ENCODE measurements at places on chromosomes 3 and 15. TPM values are rescaled to one million over a fixed set of nuclear protein-coding genes. Genes with fewer than 3 reads are reported as not detected.

SSUH2 gene
- 0.49 TPM for total RNA-seq

BCHE gene
- 1.9 TPM for total RNA-seq

HGD gene
- not detected for total RNA-seq

DNA sequence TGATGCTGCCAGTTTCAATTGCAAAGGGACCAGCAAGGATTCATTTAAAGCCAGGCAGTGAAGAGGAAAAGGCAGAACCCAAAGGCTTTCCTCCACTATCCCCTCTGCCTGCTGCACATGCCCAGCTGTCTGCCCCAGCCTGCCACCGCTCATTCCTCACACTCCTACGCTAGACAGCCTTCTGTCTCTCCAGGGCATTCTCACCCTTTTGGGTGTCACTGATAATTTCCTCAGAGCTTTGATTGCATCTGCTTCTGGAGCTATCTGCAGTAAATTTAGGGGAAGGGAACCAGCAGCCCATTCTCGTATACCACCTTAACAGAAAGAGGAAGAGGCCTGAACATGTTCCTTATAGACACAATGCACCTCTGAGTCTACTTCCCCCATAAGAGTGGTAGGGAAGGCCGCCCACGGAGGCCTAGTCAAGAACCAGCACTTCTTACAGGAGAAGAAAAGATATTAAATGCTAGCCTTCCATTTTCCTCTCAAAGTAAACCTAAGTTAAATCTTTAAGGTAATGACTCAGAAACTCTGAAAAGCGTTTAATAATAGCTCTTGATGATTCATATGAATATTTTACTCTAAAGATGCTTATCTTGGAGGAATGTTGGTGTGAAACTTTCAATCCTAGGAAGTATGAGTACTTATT, 20.9 kb downstream of the NUDT16 start:
- H3K27me3 ChIP-seq = no peaks in the 10 kb centered on the region
- H3K4me1 ChIP-seq = no peaks in the 10 kb centered on the region
- H3K36me3 ChIP-seq = no peaks in the 10 kb centered on the region
- no peak overlapping the region for H3K4me3 ChIP-seq
- no peak for DNase-seq

GRCh38 chr15:79403501-79403900, 28.6 kb upstream of the MINAR1 start:
- no peak overlapping the region for H3K27ac ChIP-seq
- H3K4me1 ChIP-seq = no peaks in the 10 kb centered on the region
- no peaks in the 10 kb centered on the region for H3K36me3 ChIP-seq
- no peak overlapping the region for H3K4me3 ChIP-seq

GRCh38 chr15:90131848-90132247, 29.6 kb upstream of the IDH2 start:
- no peak for DNase-seq
- H3K4me3 ChIP-seq = no peak overlapping the region

- no peak overlapping the region for H3K27ac ChIP-seq
- H3K4me1 ChIP-seq = no peaks in the 10 kb centered on the region
- DNase-seq = no peak
- H3K36me3 ChIP-seq = no peaks in the 10 kb centered on the region
- no peak overlapping the region for H3K4me3 ChIP-seq
- H3K27me3 ChIP-seq = no peaks in the 10 kb centered on the region
Observed at GRCh38 chr15:38226608-38227266, 25.9 kb upstream of the SPRED1 start.

DNA sequence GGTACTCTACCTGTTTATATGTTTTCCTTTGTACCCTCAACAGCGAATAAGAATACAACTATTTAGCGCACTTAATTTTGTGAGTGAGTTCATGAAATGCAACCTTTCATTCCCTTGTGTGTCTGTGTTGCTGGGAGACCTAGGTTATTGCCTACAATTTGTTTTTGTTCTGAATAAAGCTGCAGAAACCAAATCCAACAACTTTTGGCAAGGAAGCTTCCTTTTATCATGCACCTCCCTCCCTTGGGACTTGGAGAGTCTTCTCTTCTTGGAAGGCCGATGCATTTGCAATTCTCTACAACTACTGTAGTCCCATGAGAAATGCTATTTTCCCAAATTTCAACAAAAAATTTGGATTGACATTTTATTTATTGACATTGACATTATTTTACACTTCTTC, 1002.4 kb upstream of the CADM2 start:
- H3K27ac ChIP-seq = no peak overlapping the region
- no peaks in the 10 kb centered on the region for H3K4me1 ChIP-seq
- no peaks in the 10 kb centered on the region for H3K27me3 ChIP-seq
- DNase-seq = no peak
- no peaks in the 10 kb centered on the region for H3K36me3 ChIP-seq

- no peak overlapping the region for H3K4me3 ChIP-seq
- H3K4me1 ChIP-seq = no peaks in the 10 kb centered on the region
- no peak overlapping the region for H3K27ac ChIP-seq
- no peaks in the 10 kb centered on the region for H3K27me3 ChIP-seq
Observed at GRCh38 chr15:33242669-33243191, 48.2 kb upstream of the FMN1 start.

DNA sequence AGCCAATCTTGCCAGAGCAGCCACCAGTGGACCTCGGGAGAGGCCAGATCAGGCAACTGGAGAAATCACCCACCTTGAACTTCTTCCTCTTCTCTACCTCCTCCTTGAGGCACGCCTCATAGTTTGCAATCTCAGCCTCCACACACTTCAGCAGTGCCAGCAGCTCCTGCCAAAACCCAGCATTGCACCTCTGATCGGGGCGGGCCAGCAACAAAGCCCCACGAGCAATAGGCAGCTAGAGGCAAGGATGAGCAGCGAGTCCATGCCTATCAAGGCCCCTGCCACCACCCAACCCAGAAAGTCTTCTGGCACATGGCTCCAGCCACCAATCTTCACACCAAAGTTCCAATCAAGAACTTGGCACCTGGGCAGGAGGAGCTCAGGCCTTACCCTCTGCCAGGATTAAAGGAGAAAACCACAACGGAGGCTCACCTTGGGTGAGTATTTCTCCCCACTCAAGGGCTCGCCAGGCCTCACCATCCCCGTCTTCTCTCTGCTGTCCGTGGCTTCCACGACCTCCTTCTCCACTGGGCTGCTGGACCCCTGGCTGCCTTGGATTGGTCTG, 42.1 kb downstream of the SEMA3G start:
- no peaks in the 10 kb centered on the region for H3K4me1 ChIP-seq
- no peaks in the 10 kb centered on the region for H3K27me3 ChIP-seq
- no peaks in the 10 kb centered on the region for H3K36me3 ChIP-seq

- no peaks in the 10 kb centered on the region for H3K27me3 ChIP-seq
- no peaks in the 10 kb centered on the region for H3K36me3 ChIP-seq
- H3K4me1 ChIP-seq = no peaks in the 10 kb centered on the region
Observed at GRCh38 chr3:127865941-127866340, 43.6 kb upstream of the MGLL start.

GRCh38 chr15:33908406-33908805, 59.9 kb upstream of the CHRM5 start:
- DNase-seq = no peak
- H3K4me1 ChIP-seq = no peaks in the 10 kb centered on the region
- H3K27ac ChIP-seq = no peak overlapping the region
- H3K27me3 ChIP-seq = no peaks in the 10 kb centered on the region
- H3K36me3 ChIP-seq = no peaks in the 10 kb centered on the region

GRCh38 chr3:119934249-119934648, 152.3 kb downstream of the NR1I2 start:
- no peaks in the 10 kb centered on the region for H3K36me3 ChIP-seq
- H3K4me1 ChIP-seq = no peaks in the 10 kb centered on the region
- no peak overlapping the region for H3K4me3 ChIP-seq
- no peak for DNase-seq
- H3K27me3 ChIP-seq = no peaks in the 10 kb centered on the region

DNA sequence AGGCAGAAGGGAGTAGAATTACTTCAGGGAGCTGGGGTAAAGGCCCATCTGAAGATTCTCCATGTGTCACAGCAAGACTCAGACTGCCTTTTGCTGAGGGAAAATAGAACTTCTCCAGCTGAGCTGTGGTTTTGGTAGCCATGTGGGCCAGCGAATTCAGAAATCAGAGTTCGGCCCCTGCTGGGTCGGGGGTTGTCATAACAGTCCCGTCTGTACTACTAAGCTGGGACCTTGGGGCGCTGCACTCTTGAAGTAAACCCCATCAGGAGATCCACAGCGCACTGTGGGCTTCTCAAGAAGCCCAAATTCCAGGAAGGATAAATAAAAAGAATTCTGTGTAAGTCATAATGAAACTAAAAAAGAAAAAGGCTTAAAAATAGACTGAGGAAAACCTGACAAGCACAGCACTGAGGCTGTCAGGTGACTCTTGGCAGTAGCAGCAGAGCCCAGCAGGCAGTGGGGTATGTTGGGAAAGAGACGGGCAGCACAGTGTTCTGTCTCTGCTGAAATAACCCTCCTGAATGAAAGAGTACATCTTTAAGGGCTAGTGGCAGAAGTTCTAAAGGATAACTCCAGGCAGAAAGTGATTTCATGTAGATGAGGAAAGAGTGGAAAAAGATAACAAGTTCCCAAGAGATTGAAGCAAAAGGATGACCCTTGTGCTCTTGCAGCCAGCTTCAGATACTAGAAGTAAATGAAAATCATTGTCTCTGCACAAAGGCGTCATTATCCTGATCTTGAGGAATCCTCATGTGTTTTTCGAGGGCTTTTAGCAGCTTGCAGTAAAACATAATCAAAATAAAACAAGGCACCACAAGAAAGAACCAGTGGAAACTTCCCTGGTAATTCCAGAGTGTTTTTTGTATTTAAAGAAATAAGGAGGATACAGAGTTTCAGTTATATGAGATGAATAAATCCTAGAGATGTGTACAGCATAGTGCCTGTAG, 74.5 kb downstream of the RAB7A start:
- H3K4me1 ChIP-seq = peaks cover 3% of the 10 kb centered on the region
- no peak for DNase-seq
- H3K36me3 ChIP-seq = peaks cover 5% of the 10 kb centered on the region
- H3K27ac ChIP-seq = peak overlapping the region; percentile 20
- no peaks in the 10 kb centered on the region for H3K27me3 ChIP-seq
- no peak overlapping the region for H3K4me3 ChIP-seq

DNA sequence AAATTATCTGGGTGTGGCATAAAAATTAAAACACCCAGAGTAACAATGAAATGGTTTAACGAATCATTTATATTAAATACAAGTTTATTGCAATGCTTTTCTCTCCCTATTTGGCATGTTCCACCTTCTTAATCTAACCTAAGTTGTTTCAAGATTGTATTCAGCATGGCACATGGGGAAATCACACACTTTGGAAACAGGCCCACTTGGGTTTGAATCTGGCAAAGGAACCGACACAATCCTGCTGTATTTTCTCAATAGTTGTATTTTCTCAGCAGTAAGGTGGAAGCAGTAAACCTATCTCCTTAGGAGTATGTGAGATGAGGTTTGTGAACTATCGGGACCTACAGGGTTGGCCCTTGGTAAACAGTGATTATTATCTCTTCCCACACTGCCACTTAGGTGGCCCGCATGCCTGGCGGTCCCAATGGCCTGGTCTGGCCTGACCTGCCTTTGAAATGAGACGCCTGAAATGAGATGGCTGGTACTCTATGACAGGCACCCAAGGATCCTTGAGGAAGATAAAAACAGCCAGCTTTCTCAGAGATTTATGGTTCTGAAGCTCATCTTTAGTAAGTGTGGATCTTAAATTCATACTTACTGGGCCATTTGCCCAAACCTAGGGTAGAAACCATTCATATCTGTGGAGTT, 45.3 kb upstream of the VILL start:
- H3K36me3 ChIP-seq = no peaks in the 10 kb centered on the region
- no peak overlapping the region for H3K4me3 ChIP-seq
- H3K4me1 ChIP-seq = no peaks in the 10 kb centered on the region
- H3K27ac ChIP-seq = no peak overlapping the region
- DNase-seq = no peak

MINAR1 gene
- total RNA-seq = 1.4 TPM

DNA sequence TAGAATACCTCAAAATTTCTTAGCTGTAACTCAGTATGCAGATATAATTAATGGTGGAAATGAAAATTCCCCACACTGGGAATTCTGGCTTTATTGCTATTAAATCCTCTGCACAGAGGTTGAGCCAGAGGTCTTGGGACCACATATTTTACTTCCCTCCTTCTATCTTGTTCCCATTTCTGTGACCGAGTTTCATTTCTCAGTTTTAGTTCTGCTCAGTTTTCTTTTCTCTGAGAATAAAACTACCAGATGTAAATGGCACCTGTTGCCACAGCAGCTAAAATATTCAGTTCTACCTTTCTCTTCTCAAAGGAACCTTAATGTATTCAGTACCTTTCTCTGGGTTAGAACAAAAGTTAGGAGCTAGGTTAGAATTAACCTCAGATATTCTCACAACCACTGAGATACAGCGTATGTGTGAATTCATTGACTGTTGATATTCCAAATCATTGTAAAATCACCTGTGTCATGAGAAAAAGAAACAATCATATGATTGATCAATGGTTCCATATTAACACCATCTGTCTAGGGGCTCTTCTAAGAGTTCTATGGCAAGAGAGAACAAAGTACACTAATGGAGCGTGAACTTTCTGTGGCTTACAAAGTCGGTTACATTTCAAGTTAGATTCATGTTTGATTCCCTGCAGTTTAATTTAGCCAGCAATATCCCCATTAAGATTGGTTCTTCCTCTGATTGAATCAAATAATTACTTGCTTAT, 374.1 kb downstream of the EFHB start:
- no peak overlapping the region for H3K27ac ChIP-seq
- no peak for DNase-seq
- H3K4me3 ChIP-seq = no peak overlapping the region
- H3K27me3 ChIP-seq = no peaks in the 10 kb centered on the region

DNA sequence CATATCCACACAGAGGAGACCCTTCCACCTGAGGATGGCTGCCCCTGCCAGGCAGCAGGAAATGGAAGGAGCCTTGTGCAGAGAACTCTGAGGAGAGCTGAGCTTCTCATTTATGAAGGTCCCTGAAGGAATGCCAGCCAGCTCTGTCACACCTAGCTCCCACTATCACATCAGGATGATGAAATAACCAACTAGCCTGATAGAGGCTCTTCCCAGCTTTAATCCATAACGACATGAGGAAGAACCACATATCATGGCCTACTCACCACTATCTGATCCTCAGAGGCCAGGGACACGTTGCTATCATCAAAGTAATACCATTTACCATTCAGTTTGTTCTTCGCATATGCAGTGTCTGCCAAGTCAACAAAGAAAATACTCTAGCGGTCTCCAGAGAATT, 1.5 kb upstream of the C3orf62 start:
- H3K27me3 ChIP-seq = no peaks in the 10 kb centered on the region
- peak overlapping the region; percentile 69 for H3K27ac ChIP-seq
- DNase-seq = no peak
- no peak overlapping the region for H3K4me3 ChIP-seq
- no peaks in the 10 kb centered on the region for H3K4me1 ChIP-seq

GRCh38 chr15:98505611-98506031, 142.7 kb upstream of the IGF1R start:
- DNase-seq = peak; percentile 81
- no peaks in the 10 kb centered on the region for H3K27me3 ChIP-seq
- no peaks in the 10 kb centered on the region for H3K36me3 ChIP-seq
- peaks cover 3% of the 10 kb centered on the region for H3K4me1 ChIP-seq
- no peak overlapping the region for H3K4me3 ChIP-seq

GRCh38 chr3:159234306-159234705, 432.5 kb downstream of the MFSD1 start:
- no peaks in the 10 kb centered on the region for H3K4me1 ChIP-seq
- no peaks in the 10 kb centered on the region for H3K36me3 ChIP-seq
- H3K27ac ChIP-seq = no peak overlapping the region
- H3K4me3 ChIP-seq = no peak overlapping the region

GOLGA8T gene
- 0.48 TPM for total RNA-seq

CYP19A1 gene
- total RNA-seq = 3.2 TPM

SLC22A14 gene
- 0.42 TPM for total RNA-seq

Measured in aorta (tissue), 5 donors.